ENCODE measurements at places on chromosomes 7 and 10.
A peak's percentile ranks its signal among the peaks of the same experiment; 100 is the strongest.

DNA sequence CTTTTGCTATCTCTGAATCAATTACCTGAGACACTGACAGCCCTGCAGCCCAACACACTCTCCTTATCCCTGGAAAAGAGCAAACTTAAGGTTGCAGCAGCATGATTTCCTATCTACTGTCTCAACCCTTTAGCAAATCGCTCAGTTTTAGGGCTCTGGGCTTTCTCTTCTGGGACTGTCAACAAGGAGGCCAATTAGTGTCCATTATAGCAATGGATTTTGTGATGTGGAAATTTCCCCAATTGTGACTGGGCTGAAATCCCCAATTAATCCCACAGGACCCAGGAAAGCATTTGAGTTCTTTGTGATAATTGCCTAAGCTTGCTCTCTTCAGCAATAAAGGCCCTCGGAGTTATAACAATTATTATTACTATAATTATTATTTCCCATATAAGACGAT lies 197.0 kb downstream of the ZNF438 start:
- no peak for DNase-seq

DNA sequence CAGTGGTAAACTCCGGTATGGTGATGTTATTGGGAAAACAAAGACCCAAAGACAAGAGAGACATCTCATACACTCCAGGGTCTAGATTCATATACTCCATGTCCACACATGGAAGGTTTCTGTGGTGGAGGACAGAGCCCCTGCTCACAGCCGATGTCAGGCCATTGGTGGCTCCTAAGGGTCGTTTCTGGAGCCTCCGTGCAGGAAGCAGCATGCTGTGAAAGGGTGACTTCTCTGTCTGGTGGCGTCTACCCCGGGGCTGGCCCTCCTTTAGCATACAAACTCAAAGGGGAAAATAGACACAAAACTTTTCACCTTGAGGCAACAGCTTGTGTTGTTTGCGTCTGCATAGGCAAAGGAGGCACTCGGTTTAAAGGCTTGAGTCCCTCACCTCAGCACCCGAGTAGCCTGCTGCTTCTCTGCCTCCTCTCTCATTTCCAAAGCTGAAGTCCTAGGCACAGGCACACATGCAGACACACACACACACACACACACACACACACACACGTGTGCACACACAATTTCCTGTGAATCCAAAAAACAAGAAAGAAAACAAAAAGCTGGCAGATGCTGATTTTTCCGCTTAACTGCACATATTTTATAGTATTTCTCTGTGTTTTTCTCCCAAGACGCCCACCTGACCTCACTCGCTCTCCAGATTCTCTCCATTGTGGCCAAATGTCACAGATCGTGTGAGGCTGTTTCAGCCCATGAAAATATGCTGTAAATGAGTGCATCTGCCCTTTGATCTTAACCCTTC lies 601.4 kb upstream of the MGMT start:
- DNase-seq: no peak

- DNase-seq: no peak
Observed at GRCh38 chr10:36367362-36367761, 725.3 kb upstream of the FZD8 start.

DNA sequence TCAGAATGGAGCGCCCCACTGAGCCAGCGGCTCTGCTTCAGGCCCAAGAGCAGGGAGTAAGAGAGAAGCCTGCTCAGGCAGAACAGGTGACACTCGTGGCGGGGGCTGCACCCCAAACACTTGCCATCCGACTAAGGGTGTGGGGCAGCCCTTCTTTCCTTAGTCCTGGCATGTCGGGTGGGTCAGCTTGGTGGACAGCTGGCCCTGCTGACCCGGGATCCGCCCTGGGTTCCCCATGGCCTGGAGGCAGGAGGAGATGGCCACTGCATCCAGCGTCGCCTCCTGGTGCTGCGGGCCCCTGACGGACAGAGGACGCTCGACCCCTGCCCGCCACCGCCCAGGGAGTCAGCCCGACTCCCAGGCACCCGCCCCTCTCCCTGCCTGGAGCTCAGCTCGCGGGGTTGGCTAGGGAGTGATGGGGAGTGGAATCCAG lies 1.2 kb upstream of the PAOX start:
- no peak for DNase-seq

GRCh38 chr7:1012004-1012715 lies 29.2 kb downstream of the CYP2W1 start:
- DNase-seq: no peak

DNA sequence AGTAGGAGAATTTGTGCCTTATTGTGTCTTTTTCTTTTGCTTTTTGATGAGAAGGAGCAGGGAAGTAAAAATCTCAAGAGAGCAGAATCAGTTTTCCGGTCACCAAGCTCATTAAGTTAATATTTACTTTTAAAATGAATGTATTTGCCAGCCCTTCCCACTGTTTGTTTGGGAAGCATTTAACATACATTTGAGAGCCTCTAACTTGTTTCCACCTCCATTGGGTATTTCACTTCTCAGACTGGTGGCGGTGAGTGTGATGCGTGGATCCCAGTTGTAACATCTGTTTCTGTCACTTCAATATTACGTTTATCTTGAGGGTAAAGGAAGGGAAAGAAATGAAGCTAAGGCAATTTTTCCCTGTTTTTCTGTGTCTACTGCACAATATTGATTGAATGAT lies 22.8 kb downstream of the CDK14 start:
- no peak for DNase-seq

- no peak for DNase-seq
Observed at GRCh38 chr7:99837649-99838361, 10.0 kb downstream of the CYP3A43 start.

DNA sequence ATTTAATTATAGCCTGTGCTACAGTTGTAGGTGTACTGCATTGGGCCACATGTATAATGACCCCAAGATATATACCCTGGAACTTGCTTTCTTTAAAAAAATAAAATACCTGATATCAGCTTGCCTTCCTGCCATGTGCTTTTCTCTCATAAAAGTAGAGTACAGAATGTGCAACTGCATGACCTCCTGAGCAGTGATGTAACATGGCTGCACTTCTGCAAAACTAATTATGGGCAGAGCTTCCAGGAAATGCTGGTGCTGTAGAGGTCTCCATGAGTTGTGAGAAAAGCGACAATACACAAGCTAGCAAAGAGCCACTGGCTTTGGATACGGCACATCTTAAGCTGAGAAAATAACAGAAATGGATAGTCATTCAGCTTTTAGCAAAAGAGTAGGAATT lies 6.5 kb upstream of the ERLIN1 start:
- DNase-seq: no peak

- DNase-seq: no peak
Observed at GRCh38 chr10:74859546-74859945, 33.1 kb downstream of the KAT6B start.

DNA sequence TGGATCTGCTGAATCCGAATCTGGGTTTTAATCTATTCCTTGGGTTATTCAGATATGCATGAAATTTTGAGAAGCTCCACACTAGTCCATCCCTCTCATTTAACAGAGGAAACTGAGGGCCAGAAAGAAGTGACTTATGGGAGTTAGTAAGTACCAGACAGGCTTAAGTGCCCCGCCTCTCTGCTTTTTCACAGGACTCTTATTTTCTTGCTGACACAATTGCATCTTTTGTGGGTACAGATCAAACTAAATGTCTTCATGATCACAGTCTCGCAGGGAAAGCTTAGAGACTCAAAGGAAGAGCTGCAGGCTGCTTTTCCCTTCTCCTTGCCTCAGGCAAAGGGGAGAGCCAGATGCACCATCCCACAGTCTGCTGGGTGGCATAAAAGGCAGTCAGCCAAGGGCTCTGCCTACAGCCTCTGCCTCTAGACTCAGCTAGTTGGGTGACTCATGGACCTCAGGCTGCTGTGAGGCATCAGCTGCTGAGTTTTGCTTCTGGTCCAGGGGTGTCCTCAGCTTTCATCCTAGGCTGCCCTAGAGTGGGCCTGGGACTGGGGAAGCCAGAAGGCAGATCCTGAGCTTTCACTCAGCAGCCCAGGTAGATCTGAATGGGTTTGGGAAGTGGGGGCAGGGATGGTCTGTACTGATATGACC lies 11.6 kb downstream of the GOLGA7B start:
- DNase-seq: peak; percentile 85

DNA sequence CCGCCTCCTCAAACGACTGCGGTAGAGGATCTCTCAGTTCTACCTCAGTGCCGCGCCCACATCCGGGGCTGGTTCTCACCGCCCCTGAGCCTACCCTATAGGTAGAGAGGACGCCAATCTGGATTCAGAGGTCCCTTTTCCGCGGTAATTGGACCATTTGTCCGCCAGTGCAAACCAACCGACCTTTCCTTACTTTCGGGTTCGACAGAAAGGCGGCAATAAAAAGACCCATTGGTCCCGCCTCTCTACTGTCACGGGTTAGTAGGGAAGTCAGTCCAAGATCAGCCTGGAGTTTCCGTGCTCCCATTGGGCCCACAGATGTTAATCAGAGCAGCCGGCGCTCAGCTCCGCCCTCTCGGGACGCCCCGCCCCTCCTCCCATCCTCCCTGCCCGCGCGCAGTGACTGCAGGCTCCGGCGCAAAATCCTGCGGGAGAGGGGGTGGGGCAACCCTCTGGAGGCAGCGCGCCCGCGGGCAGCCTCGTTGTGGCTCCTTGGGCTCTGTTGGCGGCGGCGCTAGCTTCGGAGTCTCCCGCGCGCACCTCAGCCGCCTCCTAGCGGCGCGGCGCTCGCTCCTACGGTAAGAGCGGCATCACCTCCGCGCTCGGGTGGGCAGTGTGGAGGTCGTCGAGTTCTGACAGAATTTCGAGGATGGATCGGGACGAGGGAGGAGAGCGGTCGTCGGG lies at the start of the genes PHTF2 and TMEM60:
Gene PHTF2, plus strand, starts transcription at position 380 of the 684 bp plus-strand sequence.
Gene TMEM60, minus strand, starts transcription at position 41 of the 684 bp plus-strand sequence. CDS start 4,061 bp downstream, outside the sequence.
- peak; percentile 99 for DNase-seq

DNA sequence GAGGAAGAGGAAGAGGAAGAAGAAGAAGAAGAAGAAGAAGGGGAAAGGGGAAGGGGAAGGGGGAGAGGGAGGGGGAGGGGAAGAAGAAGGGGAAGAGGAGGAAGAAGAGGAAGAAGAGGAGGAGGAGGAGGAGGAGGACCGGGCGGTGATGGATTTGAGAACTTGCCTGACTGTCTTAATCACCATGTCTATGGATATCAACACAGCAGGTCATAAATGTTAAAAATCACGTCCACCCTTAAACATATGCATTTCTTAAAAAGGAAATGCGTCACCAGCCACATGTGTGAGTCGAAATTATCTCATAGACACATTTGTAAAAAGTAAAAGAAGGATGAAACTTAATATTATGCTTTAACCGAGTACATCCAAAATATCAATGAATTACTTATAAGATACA lies 42.1 kb upstream of the INSIG1 start:
- no peak for DNase-seq

DNA sequence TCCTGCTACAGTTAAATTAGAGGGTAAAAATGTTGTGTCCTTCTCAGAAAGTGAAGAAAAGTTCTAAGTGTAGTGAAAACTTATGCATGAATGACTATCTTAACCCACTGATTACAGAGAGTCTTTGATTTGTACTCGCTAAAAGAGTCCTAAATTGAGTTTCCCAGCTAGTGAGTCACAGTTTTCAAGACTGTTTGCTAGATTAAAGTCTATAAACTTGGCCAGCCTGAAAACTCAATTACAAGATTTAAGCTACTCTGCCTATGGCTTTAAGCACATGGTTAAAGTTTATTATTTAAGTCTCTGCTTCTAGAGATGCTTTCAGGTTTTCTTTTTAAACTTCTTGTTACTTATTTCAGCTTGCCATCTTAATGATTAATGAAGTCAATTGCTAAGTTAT lies 44.4 kb downstream of the MRPS24 start:
- no peak for DNase-seq

- no peak for DNase-seq
Observed at GRCh38 chr7:47543714-47544113, 38.2 kb downstream of the TNS3 start.

- no peak for DNase-seq
Observed at GRCh38 chr10:60446851-60447250, 57.2 kb upstream of the ANK3 start.

DNA sequence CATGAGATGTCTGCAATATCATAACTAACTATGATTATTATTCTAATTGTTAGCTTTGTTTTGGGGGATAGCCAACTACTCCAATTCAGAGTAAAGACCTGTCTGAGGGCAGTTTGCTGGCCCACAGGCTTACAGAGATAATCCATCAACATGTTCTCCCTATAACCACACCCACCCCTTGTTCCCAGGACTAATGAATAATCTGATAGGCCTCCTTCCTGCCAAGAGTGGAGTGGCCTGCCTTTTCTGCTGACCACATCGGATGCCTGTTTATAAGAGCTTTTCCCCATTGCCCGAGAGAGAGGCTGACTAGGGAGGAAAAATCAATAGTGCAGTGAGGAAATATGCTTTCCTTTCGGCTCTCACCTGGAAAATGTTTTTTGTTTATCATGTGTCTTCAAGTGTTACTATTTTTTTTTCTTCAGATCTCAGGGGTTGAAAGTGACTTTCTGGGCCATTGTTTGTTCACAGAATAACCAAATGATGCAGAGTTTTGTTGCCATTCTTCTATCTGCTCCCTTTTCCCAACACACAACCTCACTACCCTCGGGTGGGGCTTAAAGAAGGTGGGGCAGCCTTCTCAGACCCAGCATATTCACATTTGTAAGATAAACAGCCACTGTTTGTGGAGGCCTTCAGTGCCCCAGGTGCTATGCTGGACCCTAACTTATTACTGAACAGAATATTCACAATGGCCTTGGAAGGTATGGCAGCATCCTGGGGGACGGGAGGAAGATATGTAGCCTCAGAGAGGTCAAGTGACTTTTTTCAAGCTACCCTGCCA lies 38.4 kb downstream of the PLPP4 start:
- no peak for DNase-seq

DNA sequence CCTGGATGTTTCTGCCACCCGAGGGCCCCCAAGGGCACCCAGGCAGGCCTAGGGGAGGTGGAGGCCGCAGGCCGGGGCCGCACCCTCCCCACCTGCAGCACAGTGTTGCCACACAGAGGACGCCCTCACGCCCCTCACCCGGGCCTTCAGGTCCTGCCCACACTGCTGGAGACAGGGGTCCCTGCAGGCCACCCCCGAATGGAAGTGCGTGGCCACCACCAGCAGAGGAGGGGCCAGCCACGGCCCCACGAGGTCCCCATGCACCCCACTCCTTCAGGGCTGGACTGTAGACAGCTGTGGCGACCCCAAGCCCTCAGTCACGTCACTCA lies 35.4 kb downstream of the ADAP1 start:
- no peak for DNase-seq

- DNase-seq: no peak
Observed at GRCh38 chr7:128217030-128217805, 23.9 kb upstream of the LEP start.

DNA sequence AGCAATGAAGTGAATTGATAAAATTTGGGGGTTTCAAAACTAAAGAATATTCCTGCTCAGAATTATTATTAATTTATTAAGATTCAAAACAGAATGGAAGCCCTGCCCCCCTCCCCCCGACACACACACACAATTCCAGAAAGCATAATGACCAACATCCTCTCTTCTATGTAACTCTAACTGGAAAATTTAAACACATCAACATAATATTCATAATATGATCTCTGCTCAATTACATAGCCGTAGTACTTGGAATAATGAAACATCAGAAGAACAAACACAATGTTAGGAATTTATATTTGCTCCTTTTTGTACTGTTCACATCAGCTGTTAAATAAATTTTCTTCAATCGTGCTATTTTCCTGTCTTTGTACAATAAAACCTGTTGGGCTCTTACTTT lies 20.8 kb downstream of the PCLO start:
- DNase-seq: no peak
